ENCODE measurements at places on chromosomes 1 and 21. TPM values are rescaled to one million over a fixed set of nuclear protein-coding genes. Genes with fewer than 3 reads are reported as not detected.

GNAT2 gene
- polyA plus RNA-seq = not detected

SMCP gene
- polyA plus RNA-seq = not detected

DNA sequence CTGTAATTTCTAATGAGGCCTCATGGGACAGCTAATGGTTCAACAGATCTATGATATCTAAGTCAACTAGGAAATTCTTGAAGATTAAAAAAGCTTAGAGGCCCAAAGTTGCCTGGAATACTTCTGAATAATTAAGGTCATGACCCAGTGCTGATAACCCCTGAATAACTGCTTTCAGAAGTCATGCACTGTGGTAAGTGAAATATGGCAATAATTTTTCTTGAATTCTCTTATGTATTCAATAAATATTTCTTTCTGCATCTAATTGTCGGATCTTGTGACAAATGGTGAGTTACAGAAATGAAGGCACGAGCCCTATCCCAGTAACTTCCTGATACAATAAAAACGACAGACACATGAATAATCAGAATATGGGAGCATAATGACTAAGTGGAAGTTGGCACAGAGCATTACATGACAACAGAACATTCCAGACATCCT, 219.3 kb upstream of the GREM2 start:
- H3K4me3 ChIP-seq = no peak overlapping the region
- no peaks in the 10 kb centered on the region for H3K36me3 ChIP-seq
- H3K27me3 ChIP-seq = no peaks in the 10 kb centered on the region
- no peak for DNase-seq

CCDC30 gene
- 11.4 TPM for polyA plus RNA-seq

CD55 gene
- 58.6 TPM for polyA plus RNA-seq

GRCh38 chr1:245382981-245383380, 228.2 kb downstream of the KIF26B start:
- DNase-seq = no peak
- no peaks in the 10 kb centered on the region for H3K36me3 ChIP-seq
- H3K4me3 ChIP-seq = no peak overlapping the region
- no peak overlapping the region for H3K27ac ChIP-seq

DNA sequence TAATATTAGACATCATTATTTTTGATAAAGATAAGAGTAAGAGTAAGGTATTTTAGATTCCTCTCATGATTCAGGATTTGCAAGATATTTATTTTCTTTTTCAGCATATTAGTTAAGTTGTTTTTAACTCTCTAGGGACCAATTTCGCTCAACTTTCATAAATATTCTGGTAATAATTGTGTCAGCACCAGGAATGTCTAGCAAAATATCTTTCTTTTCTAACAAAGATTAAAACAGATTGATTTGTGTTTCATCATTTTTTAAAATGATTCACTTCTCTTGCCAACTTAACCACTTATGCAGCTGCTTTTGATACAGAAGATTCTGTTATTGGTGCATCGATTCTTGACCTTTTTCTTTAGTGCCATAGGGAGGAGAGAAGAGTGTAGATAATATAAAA, 172.8 kb upstream of the PTGFR start:
- no peak for DNase-seq
- H3K27me3 ChIP-seq = no peaks in the 10 kb centered on the region
- H3K36me3 ChIP-seq = no peaks in the 10 kb centered on the region

- no peak overlapping the region for H3K27ac ChIP-seq
- H3K4me3 ChIP-seq = no peak overlapping the region
- no peak for DNase-seq
- H3K36me3 ChIP-seq = no peaks in the 10 kb centered on the region
- no peaks in the 10 kb centered on the region for H3K4me1 ChIP-seq
Measured at GRCh38 chr1:53306168-53306567, 21.7 kb downstream of the LRP8 start.
